ENCODE measurements at places on chromosomes 13 and 19.

- no peak for DNase-seq
Observed at GRCh38 chr13:103941506-103942140, 875.4 kb upstream of the SLC10A2 start.

DNA sequence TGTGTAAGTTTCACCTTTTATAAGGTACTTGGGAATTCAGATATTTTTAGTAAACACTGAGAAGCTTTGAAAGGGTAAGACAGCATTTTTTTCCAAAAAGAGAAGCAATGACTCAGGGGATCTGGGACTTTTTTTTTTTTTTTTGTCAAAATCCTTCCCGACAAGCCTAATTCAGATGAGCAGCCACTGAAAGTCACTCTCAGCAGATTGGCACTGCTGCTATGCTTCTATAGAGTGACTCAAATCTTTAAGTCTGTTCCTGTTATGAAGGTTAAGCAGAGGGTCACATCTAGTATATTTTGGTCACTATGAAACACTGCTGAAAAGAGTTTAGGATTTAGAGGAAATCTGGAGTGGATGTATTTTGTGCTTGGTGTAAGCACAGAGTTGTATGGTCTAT lies 571.1 kb downstream of the MYO16 start:
- DNase-seq: no peak

GRCh38 chr19:46288896-46289588 lies 7.8 kb upstream of the HIF3A start:
- no peak for DNase-seq

- DNase-seq: no peak
Observed at GRCh38 chr13:51557875-51558612, 26.2 kb upstream of the WDFY2 start.

DNA sequence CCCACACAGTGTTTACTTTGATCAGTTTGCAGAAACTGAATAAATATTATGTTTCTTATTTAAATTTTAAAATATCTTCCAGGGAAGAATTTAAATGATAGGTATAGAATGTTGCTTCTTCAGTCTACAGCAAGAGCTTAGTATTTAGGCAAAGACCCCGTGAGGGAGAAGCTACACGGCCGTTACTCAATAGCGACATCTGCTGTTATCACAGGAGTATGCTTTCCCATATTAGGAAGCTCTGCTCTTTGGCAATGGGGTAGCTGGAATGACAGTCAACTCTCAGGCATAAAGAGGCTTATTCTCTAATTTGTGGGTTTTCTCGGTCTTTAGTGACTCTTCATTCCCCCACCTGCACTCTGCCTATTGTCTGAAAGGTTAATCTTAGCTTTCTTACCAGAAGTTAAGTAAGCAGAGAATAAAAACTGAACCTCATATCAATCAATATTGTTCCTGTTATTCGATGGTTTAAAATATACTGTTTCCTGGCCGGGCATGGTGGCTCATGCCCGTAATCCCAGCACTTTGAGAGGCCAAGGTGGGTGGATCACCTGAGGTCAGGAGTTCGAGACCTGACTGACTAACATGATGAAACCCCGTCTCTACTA lies 13.2 kb upstream of the LHFPL6 start:
- DNase-seq: peak; percentile 50

GRCh38 chr13:75797719-75798118 lies 161.6 kb downstream of the LMO7 start:
- DNase-seq: no peak

DNA sequence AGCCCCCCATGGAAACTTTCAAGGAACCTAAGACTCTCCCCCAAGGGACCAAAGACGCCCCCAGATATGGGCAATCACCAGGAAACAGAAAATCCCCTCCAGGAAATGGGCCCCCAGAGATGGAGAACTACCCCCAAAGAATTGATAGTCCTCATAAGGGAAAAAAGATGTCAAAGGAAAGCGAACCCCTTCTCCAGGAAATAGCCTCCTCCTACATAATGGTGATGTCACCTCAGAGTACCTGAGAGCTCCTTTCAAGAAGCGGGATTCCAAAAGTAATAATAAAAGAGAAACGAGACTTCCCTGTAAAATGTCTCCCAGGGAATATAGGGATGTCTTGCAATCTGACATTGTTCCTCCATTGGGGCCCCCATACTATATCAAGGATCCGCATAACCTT lies 1.1 kb downstream of the CDKN2D start:
- no peak for DNase-seq

- no peak for DNase-seq
Observed at GRCh38 chr19:2035590-2035991, 15.5 kb downstream of the MKNK2 start.

DNA sequence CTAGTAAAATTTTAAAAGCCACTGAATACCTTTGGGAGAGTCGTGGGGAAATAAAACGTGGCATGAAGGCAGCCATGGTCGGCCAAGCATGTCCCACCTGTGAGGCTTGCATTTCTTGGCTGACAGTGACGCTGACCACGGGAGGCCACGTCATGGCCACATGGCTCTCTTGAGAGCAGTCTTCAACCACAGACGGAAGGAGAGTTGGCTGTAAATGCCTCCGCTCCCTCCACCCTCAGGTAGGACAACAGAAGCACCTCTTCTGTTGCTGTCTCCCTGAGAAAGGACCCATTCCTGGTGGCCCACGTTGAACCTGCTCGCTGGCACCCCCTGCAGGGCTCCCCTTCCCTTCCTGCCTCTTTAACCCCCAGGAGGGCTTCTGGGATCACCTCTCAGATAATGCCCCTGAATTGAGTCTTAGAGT lies 10.6 kb upstream of the LRRC25 start:
- no peak for DNase-seq

DNA sequence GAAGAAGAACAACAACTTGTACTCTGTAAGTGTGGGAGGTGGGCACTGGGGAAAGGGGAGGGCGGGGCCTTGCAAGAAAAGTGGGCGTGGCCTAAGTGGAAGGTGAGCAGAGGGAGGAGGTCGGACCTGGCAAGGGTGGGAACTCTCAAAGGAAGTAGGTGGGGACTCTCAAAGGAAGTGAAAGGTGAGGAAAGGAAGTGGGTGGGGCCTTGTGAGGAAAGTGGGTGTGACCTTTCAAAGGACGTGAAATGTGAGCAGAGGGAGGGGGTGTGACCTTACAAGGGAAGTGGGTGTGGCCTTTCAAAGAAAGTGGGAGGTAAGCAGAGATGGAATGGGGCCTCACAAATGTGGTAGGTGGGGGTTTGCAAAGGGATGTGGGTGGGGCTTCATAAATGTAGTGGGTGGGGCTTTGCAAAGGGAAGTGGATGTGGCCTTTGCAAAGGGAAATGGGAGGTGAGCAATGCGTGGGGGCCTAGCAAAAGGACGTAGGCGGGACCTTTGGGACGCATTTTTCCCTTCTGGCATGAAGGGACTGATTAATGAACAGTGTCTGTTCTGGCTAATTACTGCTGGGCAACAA lies 25.9 kb downstream of the ACSBG2 start:
- DNase-seq: peak; percentile 55

DNA sequence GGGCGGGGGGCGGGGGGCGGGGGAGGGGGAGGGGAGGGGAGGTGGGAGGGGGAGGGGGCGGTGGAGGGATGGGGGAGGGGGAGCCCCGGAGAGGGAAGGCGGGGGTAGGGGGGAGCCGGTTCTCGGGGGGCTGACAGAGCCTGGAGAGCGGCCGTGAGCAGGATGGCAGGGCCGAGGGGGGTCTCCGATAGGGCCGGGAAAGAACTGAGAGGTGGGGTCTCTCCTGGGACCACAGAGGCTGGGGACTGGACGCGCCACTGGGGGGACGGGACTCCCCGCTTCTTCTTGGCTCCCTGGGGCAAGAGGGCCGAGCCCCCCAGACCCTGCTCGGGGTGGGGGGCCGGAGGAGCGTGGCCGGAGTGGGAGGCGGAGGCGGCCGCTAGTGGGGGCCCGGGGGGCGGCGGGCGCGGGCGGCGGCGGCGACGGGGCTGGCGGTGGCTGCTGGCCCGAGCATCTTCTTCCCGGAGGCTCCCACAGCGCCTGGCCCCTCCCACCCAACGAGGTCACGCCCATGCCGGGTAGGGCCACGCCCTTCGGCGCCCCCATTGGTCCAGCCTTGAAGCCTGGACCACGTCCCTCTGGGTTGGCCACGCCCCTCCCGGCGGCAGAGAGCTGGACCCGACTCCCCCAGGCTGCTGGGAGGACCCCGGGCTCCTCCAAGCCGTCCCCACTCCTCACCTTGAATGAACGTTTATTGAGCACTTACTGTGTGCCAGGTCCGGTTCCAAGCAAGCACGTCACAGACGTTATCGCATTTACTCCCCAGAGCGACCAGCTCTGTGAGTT lies at the start of gene NOVA2:
Gene NOVA2 (minus strand): TSS at position 313 of the 786 bp plus-strand sequence. CDS start 514 bp downstream, outside the sequence.
- no peak for DNase-seq

DNA sequence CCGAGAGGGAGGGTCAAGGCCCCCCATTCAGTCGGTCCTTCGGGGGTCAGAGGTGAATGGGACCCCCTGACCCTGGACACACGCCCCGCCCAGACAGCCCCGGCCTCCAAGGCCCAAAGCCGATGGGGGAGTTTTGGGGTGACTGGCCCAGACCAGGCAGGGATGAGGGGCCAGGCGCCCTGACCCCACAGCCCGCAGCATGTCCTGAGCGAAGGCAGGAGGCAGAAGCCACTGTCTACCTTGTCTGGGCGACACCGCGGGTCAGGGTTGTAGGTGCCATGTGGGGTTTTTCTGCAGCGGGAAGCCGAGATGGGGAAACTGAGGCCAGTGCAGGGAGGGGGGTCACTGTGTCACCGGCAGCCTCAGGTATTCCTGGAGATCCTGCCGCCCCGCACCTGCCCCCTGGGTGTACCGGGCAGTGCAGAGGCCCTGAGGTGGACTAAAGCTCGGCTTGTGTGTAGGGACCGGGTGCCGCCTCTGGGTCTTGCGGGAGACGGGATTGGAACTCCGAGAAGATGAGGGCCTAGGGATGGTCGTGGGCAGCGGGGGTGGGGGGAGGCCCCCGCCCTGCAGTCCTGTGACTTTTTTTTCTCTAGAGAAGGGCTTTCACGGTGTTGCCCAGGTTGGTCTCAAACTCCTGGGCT lies 8.5 kb downstream of the ARID3A start:
- no peak for DNase-seq

- no peak for DNase-seq
Observed at GRCh38 chr13:42083138-42083770, 34.8 kb downstream of the DGKH start.

GRCh38 chr19:46862974-46863632 lies 2.3 kb downstream of the ARHGAP35 start:
- no peak for DNase-seq

DNA sequence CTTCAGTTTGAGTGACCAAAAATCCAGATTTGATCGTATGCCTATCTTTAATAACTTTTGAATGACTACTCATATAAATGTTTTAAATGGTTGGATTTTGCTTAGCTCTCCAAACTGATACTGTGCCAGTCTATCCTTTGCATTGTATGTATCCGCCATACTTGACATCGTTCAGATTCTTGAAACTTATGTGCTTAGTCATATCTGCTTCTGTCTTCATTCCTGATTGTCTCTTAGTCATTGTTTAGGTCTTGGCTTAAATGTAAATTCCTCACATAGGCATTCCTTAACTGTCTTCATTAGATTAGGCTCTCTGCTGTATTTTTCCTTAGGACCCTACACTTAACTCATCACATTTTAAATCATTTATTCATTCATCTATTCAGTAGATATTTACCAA lies 126.0 kb downstream of the PCCA start:
- no peak for DNase-seq

- DNase-seq: peak; percentile 95
Observed at GRCh38 chr19:14366529-14366928, 14.7 kb upstream of the ADGRE5 start.

DNA sequence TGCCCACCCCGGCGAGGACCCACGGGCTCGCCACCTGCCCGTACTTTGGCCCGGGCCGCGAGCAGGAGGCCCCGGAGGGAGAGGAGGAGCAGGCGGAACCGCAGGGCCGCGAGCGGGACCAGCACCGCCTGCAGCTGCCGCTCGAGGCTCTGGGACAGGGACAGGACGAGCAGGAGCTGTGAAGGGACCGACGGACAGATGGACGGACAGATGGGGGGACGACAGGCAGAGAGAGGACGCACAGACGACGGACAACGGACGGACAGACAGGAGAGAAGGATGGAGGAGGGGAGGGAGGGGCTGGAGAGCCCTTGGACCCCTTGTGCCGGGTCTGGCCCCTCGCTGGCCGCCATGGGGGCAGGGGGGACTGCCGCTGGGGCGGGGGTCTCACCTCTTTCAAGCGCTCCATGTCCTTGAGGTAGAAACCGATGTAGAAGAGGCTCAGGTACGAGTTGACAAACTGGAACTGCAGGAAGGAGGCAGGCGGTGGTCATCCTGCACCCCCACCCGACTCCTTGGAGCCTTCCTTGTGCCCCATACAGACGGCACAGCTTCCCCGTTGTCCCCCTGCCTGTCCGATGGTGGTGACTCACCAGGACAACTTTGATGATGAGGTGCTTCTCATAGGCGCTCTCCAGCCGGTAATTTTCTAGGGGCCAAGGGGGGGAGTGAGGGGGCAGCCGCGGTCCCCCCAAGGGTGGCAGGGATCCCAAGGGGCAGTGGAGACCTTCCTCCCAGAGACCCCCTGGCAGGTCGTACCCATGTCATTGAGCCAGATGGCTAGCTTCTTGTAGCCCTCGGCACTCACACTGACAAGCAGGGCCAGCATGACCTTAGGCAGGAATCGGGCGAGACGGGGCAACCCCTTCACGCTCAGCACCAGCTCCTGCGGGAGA lies 5.0 kb downstream of the ANO8 start:
- DNase-seq: no peak

- DNase-seq: no peak
Observed at GRCh38 chr19:4969772-4970531, 1.0 kb downstream of the KDM4B start.

GRCh38 chr13:44280456-44280855 lies 93.2 kb upstream of the SERP2 start:
- no peak for DNase-seq

DNA sequence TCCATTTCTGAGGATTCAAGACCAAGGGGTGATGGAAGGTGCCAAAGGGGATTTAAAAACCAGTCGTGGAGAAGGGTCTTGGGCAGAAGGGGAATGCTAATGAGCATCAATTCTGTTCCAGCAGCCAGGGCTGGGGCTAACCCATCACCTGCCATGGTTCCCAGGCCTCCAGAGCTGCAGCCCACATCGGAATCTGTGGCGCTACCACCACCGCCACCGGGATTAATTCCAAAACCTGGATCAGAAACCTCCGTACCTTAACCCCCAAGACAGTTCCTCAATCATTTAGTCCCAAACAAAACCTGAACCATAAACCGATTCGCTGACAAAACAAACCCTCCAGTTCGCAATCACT lies 583 bp downstream of the ZNF615 start:
- no peak for DNase-seq

DNA sequence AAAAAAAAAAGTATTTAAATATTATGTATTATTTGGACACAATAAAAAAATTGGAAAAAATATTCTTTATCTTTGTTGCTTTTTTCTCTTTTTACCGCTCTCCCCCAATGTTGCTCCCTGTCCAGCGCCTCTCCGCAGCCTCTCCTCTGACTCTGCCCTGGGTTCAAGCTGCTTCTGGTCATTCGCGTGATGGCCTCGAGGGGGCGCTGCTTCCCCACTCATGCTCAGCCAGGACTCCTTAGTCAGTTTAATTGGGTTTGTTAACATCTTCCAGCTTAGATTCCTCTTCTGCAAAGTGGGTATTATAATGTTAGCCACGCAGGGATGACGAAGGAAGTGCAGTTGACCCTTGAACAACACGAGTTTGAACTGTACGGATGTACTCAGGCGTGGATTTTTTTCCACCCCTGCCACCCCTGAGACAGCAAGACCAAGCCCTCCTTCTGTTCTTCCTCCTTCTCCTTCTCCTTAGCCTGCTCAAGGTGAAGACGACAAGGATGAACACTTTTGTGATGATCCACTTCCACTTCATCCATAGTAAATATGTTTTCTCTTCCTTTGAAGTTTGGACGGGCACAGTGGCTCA lies 4.9 kb upstream of the NWD1 start:
- DNase-seq: peak; percentile 32

- no peak for DNase-seq
Observed at GRCh38 chr13:24746618-24747247, 17.2 kb upstream of the RNF17 start.
